ENCODE measurements at places on chromosomes 12 and 14.

DNA sequence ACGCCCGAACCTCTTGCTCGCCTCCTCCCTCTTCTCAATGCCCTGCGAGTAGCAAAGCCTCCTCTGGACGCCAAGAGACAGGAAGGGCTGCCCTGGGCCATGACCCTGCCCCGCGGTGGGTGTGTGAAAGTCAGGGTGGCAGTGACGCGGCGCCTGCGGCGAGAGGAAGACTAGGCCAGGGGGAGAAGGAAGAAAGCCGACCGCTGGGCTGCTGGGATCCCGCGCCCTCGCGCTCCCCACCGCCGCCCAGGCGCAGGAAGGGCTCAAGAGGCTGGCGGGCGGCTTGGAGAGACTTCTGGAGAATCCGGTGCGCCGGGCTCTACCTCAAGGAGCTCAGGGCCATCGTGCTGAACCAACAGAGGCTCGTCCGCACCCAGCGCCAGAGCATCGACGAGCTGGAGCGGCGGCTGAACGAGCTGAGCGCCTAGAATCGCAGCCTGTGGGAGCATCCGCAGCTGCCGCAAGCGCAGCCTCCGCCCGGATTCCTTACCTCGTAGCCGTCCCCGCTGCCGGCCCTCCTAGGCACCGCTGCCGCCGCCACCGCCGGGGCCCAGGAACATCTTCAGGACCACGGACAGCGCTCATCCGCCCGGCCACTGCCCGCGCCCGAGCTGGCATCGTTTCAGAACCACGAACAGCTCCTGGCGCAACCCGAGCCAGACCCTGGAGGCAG is 105.0 kb upstream of the PRB2 start:
- peak; percentile 20 for DNase-seq

- peak; percentile 43 for DNase-seq
Measured at GRCh38 chr14:72666610-72667009, 227.3 kb downstream of the DPF3 start.

DNA sequence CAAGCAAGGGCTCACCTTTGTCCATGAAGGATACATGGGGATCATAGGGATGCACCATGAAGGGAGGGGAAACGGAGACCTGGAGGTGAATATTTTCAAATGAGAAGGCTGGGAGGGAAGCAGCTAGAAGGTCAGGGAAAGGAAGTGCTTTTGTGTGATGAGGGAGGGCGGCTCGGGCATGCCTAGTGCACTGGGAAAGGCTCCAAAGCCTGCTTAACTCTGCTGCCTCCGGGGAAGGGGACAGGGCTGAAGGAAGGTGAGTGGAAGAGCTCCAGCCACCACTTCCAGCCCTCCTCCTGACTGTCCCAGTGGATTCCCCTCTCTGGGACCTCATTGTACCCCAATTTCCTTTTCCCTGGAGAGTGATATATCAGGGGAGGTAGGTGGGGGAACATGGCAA is 149.4 kb upstream of the PRMT8 start:
- DNase-seq, result no peak

DNA sequence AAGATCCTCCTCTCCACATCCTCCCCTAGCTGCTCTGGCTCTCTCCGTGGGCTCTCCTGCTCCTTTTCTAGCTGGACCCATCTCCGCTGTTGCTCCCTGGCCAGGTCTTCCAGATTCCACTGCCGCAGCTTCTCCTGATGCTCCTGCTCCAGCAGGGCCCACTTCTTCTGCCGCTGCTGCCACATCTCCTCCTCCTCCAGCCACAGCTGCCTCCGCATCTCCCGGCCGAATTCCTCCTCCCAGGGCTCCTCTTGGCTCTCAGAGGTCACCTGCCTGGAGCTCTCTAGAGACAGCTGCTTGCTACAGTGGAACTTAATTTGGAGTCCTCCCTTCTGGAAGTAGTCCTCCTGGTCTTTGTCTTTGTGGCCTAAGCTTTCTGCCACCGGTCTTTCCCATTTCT is 5.5 kb downstream of the FAM186B start:
- no peak for DNase-seq

DNA sequence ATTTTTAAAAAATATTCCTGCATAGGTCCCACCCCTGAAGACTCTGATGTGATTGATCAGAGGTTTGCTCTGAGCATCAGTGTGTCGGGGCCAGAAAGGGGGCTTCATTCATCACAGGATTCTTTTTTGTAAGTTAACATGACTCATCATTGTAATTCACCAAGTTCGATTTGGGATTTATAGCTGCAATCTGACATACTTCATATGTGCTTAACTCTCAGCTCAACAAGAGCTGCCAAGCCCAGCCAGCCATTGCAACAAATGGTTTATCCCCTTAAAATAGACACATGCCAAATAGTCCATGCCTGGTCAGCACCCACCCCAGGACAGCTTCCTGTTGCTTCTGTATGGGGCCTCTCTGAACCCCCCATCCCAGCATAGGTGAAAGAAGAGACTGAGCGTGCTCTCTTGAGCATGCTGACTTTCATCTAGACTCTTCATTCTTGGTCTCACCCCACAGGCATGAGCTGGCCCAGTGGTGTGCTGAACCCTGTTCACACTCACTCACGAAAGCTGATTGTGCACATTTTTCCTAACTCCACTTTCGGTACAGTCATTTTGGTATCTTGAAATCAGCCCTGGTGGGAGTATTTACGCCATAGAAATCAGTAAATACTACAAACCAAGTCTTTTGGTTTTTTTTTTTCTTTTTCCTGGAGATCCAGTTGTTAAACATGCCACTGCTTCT is 101.4 kb downstream of the STAB2 start:
- DNase-seq, result no peak

GRCh38 chr14:77761205-77761931 is 412 bp upstream of the SNW1 start:
- DNase-seq, result peak; percentile 79

- DNase-seq, result no peak
Measured at GRCh38 chr14:41490323-41490722, 116.4 kb upstream of the LRFN5 start.

- DNase-seq, result no peak
Measured at GRCh38 chr12:131830914-131831571, 2.9 kb downstream of the MMP17 start.

DNA sequence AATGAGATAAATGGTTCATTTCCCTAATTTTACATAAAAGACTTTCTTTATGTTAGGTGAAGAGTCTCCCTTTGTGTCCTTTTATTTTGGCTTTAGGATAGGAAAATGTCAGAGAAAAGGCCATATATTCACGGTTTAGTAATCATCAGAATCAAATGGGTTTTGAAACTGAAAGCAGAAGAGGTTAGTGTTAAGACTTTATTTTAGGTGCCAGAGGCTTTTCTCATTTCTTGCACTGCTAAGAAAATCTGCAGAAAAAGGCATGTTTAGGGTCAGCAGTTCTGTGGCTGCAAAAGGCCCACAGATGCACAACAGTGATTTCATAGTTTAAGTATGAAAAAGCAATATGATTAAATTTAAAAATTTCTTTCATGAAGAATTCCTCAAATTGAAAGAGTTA is 80.4 kb upstream of the SINHCAF start:
- DNase-seq, result no peak

DNA sequence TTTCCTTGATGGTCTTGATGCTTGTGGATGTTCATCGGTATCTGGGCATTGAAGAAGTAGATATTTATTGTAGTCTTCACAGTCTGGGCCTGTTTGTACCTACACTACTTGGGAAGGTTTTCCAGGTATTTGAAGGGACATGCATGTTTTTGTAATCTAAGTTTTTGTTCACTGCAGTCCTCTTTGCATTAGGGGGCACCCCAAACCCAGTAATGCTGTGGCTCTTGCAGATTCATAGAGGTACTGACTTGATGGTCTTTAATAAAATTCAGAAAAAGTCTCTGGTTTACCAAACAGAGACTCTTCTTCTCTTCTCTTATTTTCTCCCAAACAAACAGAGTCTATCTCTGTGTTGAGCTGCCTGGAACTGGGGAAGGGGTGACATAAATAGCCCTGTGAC is 150.9 kb upstream of the SLC16A7 start:
- DNase-seq, result no peak

DNA sequence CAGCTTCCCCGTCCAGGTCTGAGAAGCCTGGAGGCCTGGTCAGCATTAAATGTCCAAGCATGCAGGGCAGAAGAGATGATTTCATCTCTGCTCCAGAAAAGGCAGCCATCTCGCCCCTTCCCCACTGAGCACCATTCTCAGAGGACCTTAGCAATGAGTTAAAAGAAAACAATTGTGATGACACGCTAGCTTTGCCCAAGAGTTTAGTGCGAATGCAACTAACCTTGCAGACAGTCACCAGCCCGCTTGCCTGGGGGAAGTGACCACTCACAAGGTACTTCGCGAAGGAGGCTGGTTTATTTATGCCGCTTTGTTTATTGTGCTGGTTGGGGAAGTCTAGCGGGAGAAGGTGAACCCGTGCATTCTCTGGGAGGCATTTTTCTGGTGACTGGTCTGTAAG is 170.7 kb downstream of the RBM19 start:
- no peak for DNase-seq

GRCh38 chr14:73459959-73460358 is 1.6 kb upstream of the NUMB start:
- DNase-seq, result no peak

Data from skeletal muscle cell (primary cell).